ENCODE measurements at places on chromosomes 7 and 10.
A peak's percentile ranks its signal among the peaks of the same experiment; 100 is the strongest.

GRCh38 chr10:110591760-110592159, 24.3 kb downstream of the SMC3 start:
- DNase-seq = no peak

DNA sequence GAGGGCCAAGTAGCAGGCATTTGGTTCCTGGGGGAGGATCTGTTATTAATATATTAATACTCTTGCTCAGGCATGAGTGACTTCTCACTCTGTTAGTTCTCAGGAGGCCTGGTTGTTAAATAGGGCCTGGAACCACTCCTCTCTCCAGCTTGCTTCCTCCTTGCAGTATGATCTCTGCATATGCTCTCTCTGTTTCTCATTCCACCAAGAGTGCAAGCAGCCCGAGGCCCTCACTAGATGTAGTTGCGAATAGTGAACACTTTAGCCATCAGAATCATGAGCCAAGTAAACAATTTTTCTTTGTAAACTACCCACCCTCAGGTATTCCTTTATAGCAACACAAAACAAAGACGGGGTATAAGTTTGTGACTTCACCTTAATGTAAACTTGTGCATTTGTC, 784.3 kb downstream of the DNAJB9 start:
- DNase-seq = no peak

- peak; percentile 4 for DNase-seq
Measured at GRCh38 chr10:3623746-3624145, 161.3 kb downstream of the KLF6 start.

GRCh38 chr7:158065340-158065739, 522.3 kb downstream of the PTPRN2 start:
- no peak for DNase-seq

- DNase-seq = no peak
Measured at GRCh38 chr10:22527520-22527919, 182.2 kb downstream of the SPAG6 start.

All from HepG2 (cell line).